ENCODE measurements at places on chromosomes 13 and 19. TPM values are rescaled to one million over a fixed set of nuclear protein-coding genes. Genes with fewer than 3 reads are reported as not detected.

DNA sequence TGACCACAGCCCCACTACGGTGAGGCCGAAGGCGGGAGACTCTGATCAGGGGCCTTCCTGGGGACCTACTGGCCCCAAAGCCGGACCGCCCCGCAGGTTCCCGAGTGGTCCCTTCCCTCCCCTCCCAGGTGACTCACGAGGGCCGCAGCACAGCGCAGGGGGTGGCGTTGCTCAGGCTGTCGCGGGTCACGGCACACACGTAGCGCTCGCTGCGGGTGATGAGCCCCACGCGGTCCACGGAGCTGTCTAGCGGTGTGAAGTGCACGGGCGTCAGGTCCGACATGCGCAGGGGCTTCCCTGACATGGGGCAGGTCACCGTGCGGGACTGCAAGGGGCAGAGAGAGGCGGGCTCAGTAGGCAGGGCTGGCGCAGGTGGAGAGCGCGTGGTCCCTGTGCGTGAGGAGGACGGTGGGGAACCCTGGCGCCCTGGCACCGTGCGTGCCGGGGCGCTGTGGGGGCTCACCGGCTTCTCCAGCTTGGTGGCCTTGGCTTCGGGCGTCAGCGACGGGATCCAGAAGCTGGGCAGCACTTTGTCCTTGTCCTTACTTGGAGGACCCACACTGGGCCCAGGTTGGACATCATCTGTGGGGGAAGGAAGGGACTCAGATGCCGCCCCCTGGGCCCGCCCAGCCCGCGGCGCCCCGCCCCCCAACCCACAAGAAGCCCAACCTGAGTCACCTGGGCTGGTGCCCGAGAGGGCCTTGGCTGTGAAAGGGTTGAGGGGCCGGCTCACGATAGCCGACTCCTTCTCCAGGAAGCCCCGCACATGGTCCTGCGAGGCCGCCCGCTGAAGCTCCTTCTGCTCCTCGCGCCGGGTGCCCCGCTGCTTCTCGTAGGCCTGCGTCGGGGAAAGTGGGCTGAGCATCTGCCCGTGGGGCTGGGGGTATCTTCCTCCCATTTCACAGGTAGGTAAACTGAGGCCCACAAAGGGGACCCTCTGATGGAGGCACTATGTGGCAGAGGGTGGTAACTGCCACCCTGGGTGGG is 23.7 kb downstream of the NOSIP start:
- DNase-seq: no peak

GRCh38 chr13:88919970-88920628 is 1248.9 kb downstream of the SLITRK5 start:
- no peak for DNase-seq

DNA sequence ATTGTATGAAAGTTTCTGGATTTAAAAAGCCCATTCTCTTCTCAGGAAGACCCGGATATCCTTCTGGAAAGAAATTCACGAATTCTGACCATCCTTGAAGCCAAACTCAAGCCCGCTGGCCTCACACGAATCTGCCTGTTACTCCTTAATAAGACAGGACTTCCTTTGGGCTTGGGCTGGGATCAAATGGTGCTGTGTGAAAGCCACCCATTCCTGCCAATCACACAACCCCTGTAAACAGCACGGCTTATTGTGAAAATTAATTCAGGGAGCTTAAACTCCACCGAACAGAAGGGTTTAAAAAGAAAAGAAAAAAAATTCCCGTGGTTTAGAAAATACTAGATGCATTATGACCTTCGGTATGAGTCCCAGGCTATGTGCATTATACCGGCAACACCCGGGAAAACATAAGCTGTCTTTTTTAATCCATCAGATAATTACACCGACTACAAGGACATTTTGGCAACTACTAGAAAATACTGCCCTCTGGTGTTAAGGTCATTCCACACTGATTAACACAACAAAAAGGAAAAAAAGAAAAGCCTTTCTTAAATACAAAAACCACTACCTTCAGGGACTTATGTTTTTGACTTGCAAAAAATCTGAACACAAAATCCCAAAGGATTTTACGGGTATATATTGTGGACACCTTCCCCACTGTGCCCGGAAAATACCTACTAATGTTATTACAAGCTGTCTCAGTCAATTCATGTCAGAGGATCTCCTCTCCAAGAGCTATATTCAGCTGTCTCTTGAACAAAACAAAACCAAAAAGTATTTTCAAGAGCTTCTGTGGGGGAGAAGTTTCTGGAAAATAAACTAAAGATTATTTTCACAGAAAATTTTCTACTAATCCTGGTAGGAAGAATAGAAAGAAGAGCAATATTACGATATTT is 76.0 kb upstream of the LSM14A start:
- DNase-seq: peak; percentile 66

DNA sequence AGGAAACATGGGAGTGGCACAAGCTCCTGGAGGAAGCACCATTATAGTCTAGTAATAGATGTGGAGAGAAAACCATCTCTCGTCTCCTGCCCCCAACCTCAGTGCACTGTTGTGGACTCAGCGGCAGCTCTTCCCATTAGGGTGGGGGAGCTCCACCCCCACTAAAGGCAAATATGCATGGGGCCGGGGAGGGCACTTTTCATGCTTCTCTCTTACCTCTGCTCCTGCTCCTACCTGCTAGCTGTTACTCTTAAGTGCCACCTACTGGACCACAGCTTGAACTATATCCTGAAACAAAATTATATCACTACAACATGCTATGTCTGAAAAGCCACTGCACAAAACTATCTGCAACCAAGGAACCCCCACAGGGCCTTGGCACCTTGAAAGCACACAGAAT is 112.6 kb upstream of the DACH1 start:
- DNase-seq: no peak

DNA sequence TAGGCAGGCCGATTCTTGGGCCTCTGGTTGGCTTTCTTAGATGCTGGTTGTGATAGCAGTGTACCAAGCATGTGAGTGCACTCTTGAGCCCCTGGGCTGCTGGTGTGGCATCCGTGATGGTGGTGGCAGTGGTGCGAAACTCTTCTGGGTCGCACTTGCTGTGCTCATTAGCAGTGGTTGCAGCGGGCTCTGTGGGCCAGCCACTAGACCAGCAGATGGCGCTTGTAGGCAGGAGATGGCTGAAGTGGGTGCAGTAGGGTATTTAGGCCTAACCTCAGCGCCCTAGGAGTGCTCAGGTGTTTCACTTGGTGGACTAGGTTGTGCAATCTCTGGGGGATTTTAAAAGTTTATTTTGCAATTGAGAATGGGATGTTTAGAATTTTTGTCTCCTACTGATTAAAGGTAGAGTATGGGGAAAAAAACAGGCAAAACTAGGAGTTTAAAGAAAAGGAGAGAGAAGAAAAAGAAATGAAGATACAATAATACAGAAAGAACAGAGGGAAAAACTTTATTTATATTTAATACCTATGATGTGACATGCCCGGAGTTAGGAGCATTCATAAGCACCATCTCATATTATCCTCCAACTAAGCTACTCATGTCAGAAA is 4.3 kb upstream of the ZNF17 start:
- peak; percentile 58 for DNase-seq

DNA sequence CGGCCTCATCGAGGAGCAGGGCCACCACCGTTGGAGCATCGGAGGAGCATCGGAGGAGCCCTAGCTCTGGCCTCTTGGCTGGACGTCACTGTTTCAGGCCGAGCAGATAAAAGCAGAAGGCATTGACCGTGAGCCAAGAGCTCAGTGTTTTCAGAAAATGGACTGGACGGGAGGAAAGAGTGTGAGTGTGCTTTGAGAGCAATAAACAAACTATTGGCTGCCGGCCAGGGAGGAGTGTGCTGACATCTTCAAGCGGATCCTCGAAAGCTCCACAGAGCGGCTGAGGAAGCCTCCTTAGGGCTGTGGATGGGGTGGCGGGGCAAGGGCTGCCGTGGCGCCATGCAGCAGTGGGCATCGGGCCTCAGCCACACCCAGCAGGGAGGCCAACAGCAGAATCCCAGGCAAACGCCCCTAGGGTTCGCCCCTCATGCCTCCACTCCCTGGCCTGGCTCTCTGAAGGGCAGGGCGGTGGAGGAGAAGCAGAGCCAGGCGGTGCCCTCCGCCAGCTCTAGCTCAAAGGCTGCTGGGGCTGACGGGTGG is 41.8 kb downstream of the IRS2 start:
- no peak for DNase-seq

DNA sequence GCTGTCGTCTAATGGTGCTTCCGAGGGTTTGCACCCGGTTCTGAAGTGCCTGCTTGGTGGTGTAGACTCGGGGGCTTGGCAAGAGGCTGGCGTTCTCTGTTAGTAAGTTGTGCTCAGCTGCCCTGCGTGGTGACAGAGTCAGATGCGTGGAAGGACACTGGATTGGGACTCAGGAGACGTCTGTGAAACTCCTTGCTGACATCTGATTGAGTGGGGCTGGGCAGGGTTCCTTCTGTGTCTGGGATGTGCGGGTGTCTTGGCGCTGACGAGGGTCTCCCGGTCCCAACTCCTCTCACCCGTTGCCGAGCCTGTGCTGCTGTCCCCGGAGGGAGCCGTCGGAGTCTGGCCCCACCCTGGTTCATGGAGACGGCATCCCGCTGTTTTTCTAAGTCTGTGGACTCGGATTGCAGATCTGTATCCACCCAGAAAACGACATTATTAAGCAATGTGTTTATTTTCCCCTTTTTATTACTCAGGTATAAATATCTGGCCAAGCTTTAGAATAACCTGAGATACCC is 16.4 kb upstream of the DCUN1D2 start:
- DNase-seq: no peak

DNA sequence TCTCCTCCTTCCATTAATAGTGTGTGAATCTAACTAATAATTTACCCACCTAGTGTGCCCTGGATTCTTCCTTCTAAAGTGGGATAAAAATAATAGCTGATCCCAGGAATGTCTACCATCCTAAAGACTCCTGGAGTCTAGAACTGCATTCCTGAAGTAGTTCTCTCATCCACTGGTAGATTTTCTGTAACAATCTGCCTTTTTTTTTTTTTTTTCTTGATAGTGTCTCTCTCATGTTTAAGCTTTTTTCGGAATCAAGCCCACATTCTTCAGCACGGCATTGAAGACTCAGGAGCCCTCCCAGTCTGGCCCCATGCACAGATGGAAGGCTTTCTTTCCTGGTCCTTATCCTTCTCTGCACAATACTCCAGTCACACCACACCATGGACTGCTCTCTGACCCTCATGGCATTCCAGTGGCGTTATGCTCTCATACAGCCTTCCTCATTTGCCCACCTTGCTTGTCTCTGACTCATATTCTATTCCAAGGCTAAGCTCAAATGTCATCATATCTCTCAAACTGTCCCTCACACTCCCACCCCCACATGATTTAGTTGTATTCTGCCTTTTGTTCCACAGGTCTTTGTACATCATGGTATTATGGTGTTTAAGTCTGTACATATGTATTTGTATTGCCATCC is 68.7 kb upstream of the FRY start:
- DNase-seq: no peak

- DNase-seq: no peak
Measured at GRCh38 chr13:98960606-98961502, 17.0 kb downstream of the DOCK9 start.

DNA sequence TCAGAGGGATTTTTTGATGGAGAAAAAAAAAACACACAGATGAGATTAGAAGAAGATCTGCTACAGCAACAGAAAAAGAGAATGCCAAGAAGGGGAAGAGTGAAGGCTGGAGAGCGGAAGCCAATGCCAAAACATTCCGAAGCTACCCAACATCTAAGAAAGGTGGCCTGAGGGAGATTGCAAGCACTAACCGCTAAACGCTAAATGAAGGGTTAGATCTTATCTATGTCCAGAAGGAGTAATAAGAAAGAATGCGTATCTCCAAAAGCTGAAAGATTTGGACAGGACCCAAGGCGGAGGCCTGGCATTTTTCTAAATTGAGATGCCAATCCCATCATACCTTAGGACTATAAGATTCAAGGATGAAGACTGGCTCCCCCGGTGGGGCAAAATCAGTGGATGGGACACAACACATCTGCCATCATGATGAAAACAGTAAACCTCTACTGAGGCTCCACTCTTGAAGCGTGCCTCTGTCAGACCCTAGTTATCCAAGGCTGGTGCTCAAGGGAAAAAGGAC is 15.6 kb upstream of the HMGB1 start:
- no peak for DNase-seq

DNA sequence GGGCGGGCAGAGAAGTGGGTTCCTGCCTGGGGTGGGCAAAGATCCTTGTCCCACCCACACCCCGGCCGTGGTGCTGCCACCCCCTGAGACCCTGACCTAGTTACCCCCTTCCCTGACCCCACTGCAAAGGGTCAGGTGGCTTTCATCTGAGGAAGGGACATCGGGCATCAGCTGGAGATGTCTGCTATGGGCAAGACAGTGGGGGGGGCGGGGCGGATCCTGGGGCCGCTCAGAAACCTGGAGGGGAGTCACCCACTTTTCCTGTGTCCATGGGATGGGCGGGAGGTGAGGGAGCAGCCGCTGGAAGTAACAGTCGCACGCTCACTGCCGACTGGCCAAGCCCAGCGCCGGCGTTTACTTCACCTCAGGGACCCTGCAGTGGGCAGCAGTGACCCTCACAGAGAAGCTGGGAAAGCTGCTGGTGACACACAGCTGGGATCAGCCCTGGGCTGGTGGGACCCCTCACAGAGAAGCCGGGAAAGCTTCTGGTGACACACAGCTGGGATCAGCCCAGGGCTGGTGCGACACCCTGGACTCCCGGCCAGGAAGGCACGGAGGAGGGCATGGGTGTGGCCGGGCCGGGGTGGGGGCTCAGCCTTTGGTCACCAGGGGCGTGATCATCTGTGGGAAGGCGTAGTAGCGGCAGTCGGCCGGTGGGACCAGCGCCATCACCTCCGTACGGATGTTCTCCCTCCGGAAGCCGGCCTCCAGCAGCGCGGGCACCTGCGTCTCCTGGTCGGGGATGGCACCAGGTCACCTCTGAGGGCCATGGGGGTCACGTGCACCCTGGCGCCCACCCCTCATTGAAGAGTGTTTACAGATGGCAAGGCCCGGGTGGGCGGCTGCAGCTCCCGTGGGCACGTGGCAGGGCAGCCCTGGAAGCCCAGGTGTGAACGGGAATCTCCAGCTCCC is 4.3 kb downstream of the GAMT start:
- DNase-seq: no peak

- DNase-seq: no peak
Measured at GRCh38 chr13:113283904-113284303, 13.1 kb upstream of the LAMP1 start.

DNA sequence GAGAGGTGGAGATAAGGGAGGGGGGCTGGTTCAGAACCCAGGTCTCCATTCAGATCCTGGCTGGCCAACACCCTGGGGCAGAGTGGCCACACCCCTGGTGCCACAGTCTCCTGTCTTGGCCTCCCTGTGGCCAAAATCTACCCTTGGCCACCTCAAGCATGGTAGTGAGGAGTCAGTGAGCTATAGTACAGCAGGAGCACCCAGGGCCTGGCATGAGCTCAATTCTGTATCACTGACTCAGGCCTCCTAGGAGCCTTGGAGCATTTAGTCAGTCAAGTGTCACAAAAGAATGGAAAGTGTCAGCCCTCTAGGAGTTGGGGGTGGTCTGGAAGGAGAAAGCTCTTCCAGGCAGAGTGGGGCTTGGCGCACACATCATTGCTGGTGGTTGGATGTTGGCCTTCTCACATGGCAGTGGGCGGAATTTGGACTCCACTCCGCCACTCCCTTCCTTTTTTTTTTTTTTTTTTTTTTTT is 6.6 kb upstream of the CD79A start:
- DNase-seq: peak; percentile 55

GRCh38 chr13:39394796-39395678 is 208.0 kb downstream of the LHFPL6 start:
- DNase-seq: peak; percentile 73

Gene FAM98C
- total RNA-seq: 11.9 TPM

Gene ZNF829
- total RNA-seq: 5.2 TPM

Gene CARD8
- total RNA-seq: 13.8 TPM

Gene SLC6A16
- not detected for total RNA-seq

Gene ZNF324B
- 9.5 TPM for total RNA-seq

Gene NTF4
- total RNA-seq: not detected

Gene NCAN
- not detected for total RNA-seq

Gene WDR62
- total RNA-seq: 10.1 TPM
